CD4-positive, alpha-beta T cell treated with Interferon alpha-2 for 1 hour (primary cell): ENCODE measurements at places on chromosomes 4 and X.

DNA sequence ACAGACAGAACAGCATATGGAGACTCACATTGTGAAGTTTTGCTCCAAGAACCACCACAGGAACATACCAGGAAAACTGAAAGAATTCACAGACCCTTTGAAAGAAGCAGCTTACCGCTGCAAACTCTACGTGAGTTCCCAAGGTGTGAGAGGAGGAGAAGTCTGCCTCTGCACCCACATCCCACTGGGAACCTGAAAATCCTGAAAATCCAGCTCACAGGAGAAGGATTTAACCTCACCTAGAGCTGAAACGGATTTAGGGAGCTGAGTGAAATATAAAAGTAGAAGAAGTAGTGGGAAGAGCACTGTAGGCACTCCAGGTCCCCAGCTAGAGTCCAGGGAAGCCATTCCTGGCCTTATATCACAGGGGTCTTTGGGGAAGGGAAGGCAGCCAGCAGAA, 80.0 kb downstream of the FHIP1A start:
- DNase-seq, result no peak

GRCh38 chr4:36172656-36173055, 71.7 kb downstream of the ARAP2 start:
- DNase-seq, result no peak

DNA sequence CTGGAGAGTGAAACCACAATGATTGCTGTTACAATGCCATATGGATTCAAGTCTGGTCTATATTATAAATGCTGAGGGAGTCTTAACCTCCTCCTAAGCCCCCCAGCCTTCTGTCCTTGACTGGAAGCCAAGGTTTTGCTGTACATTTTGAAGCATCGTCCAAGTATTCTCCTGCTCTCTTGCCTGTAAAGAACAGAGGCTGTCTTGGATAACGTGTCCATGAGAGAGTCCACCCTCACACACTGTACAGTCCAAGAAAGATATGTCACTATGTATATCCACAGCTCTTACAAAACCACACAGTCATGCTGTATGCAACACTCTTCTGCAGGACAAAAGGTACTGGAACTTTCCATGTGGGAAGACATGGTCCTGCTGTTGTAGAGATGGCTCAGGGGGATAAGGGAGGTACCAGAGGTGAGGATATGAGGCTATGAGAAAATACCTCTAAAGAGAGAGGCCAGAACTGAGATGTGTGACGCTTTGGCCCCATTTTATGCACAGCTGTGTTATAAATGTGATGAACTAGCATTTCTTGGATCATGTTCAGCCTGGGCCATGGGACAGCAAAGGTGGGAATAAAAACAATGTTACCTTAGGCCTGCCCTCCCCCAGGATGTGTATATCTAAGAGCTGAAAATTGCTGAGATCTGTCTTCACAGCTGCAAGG, 678.6 kb downstream of the IQCM start:
- no peak for DNase-seq

- DNase-seq, result no peak
These were observed 194.4 kb downstream of the COX18 start for GRCh38 chr4:72875138-72875537.

- no peak for DNase-seq
These were observed 733.4 kb upstream of the INTU start for GRCh38 chr4:126899331-126899801.
